ENCODE measurements at places on chromosomes 2 and 18.
A peak's percentile ranks its signal among the peaks of the same experiment; 100 is the strongest.

GRCh38 chr2:216113572-216113971 lies 4.4 kb downstream of the XRCC5 start:
- DNase-seq: no peak

GRCh38 chr18:54335638-54336173 lies 22.0 kb downstream of the STARD6 start:
- no peak for DNase-seq

DNA sequence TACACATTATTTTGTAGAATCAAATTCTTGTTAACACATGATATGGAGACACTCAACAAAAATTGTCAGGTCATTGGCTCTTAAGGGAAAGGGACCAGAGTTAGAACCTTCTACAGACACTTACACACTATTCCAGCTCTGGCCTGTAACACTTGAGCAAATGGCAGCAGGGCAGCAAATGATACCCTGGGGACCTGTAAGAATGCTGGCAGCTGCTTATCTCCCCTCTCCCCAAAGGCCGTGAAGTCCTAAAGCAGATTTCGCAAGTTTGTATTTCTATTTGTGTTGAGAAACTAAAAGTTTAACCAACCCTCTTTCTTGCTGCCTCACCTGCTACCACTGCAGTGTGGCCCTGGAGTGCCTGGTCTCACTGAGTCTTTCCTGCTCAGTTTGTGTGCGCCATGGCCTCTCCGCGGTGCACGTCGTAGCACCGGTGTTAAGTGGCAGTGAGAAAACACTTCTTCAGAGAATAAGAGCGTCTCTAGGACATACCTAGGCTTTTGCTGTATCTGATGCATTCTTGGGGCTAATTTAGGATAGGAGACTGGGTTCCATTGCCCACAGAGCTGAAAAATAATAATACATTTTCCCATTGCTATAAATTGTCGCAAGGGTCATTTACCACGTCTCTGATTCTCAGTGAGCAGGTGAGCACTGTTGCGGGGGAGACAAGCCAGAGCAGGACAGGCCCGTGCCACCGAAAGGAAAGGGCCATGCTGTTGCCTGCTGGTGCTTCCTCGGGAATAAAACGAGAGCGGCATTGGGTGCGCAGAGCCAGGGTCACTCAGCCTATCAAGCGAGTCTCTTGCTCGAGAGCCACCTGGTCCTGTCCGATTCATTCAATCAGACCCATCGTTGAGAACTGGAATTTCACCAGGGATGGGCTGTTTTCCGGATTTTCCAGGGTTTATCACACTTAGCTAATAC lies 204.9 kb downstream of the PTGR3 start:
- DNase-seq: no peak

DNA sequence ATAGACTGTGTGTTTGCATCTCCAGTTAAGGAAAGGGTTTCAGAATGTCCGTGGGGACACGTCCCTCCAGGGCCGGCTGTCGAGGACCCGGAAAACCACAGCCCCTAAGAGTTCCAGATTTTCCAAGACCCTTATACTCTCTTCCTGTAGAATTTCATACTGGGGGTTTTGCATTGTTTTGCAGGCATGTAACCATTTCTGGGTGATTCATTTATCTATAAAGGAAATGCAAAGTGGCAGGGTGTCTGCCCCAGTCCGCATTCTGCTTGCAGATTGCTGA lies 8.5 kb downstream of the SP9 start:
- DNase-seq: no peak

GRCh38 chr2:233137040-233137439 lies 76.9 kb downstream of the INPP5D start:
- DNase-seq: no peak

DNA sequence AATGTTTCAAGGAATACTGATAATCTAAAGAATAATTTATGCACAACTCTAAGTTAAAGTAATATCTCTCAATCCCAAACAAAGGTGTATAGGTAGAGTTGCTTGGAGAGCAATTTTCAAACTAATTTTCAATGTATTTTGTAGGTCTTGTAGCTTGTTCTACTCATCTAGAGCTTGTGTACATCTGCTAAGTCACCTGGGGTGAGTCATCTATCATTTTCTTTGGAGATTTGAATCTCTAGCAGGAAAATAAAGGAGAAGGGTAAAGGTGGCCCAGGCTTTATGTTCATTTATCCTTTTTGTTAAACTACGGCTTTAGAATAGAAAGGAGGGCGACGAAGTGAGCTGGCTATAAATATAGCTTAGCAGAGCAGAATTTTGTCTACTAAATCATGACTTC lies 76.8 kb upstream of the THUMPD2 start:
- no peak for DNase-seq

DNA sequence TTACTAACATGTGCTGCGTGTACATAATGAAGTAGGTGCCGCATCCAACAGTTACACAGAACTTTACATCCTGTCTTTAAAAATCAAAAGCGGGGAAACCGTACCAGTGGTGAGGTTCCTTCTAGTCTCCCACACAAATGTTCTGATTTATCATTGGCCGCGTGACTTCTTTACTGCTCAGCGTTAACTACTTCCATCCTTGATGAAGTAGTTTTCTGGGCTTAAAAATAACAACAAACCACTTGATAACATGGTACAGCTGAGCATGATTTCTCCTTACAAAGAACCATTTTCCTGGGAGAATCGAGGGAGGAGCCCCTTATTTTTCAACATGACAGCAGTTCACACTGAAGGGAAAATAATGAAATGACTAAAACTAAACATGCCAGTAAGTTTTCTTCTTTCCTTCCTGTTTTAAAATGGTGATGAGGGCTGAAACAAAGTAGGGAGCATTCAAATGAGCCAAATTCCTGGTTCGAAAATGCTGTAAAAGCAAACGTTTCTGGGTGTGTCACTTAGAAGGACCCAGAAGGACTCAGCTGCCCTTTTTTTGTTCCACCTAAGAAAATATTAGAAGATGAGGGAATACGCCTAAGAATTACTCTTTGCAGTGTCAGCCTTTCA lies 9.9 kb downstream of the EMILIN2 start:
- DNase-seq: peak; percentile 25

- no peak for DNase-seq
Measured at GRCh38 chr18:77376043-77376732, 126.5 kb downstream of the GALR1 start.

GRCh38 chr2:21281791-21282514 lies 158.2 kb downstream of the TDRD15 start:
- DNase-seq: no peak

DNA sequence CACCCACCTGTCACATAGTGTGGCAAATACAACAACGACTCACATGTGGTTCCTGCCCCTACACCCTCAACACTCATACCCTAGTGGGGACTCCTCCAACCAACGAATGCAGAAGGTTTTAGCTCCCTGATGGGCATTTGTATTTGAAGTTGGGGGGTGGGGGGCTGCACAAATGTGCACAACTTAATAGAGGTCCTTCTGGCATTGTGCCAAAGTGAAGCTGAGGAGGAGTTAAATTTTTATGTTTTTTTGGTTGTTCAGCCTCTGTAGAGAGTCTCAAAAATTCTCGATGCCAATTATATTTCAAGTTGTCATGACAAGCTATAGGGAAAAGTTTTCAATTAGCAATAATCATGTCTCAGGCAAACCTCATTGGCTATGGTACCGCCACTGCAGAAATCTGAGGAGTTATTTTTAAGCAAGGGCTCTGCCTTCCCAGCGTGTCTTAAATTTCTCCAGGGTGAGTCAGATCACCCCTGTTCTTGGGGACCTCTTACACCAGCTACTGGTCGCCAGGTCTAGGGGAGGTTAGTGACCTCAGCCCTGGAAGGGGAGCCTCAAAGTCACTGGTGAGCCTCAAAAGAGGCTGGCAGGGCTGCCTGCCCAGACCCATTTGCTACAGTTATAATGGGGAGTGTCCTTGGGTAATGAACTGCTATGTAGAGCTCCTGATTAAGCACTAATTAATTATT lies 102.7 kb upstream of the TAF1B start:
- no peak for DNase-seq

All from left kidney (tissue), 8 donors.